ENCODE measurements at places on chromosomes 13 and 19.

DNA sequence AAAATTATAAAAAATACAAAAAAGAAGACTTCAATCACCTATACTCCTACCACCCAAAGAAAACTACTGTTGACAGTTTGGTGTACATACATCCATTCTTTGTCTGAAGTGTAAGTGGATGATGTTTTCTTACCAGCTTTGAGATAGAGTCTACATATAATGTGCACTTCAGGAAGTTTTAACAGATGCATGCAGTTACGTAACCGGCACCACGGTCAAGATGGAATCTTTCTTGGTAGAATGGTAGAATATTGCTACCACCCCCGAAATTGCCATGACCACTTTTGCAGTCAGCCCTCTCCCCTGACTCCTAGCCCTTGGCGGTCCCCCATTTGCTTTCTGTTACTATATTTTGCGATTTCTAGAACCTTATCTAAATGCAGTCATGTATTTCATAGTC is 1.4 kb downstream of the CUL4A start:
- no peak for DNase-seq

GRCh38 chr19:7743425-7743841 is 3.9 kb downstream of the CD209 start:
- DNase-seq = no peak

DNA sequence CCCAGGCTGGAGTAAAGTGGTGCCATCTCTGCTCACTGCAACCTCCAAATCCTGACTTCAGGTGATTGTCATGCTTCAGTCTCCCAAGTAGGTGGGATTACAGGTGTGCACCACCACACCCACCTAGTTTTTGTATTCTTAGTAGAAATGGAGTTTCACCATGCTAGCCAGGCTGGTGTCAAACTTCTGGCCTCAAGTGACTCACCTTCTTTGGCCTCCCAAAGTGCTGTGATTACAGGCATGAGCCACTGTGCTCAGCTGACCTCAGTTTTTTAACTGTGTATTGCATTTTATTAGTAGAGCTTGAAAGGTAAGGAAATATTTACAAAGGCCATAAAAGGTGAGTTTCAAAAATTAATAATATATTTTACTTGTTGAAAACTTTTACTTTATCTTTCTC is 2.3 kb downstream of the ZNF726 start:
- no peak for DNase-seq

DNA sequence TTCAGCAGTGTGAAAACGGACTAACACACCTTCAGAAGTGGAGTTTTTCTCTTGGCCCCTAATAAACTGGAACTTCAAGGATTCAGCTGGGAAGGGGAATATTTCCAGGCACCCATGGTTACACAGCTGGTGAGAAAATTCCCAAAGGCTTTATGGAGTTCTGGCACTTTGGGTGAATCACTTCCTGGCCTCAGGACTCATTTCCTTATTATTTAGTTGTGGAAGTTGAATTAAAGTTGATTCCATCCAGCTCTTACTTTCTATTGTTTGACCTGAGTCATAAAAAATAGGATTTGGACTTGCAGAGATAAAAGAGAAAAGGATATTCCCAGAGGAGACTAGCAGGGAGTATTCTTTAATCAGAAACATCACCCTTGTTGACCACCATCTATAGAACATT is 882.1 kb downstream of the UQCRFS1 start:
- no peak for DNase-seq

- DNase-seq = no peak
These were observed 2.0 kb downstream of the CAB39L start for GRCh38 chr13:49441846-49442245.

DNA sequence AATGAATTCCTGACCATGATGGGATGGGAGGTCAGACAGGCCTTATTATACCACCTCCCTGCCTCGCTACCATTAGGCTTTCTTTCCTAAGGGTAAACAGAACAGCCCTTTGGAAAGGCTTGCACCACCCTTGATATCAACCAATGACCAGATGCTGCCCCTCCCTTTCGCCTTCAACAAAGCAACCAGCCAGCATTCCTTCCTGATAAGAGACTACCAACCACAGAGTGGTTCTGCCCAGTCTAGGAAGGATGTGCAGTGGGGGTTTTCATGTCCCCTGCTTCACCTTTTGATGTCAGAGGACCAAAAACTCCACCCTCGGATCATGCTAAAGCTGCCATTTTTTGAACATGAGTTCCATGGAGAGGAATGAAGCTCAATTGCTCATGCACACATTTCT is 21.7 kb downstream of the TEX30 start:
- no peak for DNase-seq

GRCh38 chr13:53694814-53695532 is 666.4 kb downstream of the OLFM4 start:
- no peak for DNase-seq

GRCh38 chr13:95258619-95259194 is 42.5 kb downstream of the ABCC4 start:
- DNase-seq = no peak

GRCh38 chr19:38792250-38793111 is 3.5 kb downstream of the LGALS7B start:
- DNase-seq = no peak

Measured in NCI-H748 treated with DMSO at 0.1 percent for 48 hours (cell line).